ENCODE measurements at places on chromosomes 16 and 17.

GRCh38 chr17:48463526-48463925 is 33.5 kb upstream of the SKAP1 start:
- no peak for DNase-seq

GRCh38 chr17:32120141-32120540 is 22.2 kb upstream of the RHOT1 start:
- DNase-seq = no peak

- DNase-seq = no peak
Measured at GRCh38 chr16:19242987-19243575, 42.5 kb upstream of the CLEC19A start.

DNA sequence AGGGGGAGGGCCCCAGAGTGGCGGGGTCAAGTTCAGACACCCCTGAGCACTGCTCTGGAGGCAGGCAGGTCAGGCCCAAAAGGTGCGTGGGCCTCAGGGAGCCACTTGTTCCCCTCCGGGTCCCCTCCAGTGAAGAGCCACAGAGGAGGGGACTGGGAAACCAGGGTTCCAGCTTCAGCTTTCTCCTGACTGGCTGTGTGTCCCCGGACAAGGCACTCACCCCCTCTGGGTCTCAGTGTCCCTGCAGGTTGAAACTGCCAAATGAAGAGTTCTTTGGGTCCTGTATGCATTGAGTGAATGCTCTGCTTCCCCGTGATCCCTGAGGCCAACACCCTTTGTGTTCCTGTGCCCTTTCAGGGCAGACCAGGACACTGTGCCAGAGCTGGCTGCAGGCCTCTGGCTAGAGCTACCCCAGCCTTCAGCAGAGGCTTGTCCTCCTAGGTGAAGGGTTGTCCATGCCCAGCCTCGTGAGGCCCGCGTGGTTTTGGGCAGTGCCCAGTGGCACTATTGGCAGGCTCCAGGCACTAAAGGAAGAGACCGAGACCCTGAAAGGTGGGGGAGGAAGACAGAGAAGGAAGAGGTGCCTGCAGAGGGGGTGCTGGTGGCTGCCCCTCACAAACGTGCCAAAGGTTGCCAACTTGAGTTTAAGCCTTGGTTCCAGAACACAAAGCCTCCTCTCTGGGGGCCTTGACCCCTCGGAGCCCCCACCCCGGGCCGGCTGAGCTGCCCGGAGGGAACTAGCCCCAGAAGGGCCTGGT is 13.3 kb upstream of the WNT3 start:
- no peak for DNase-seq

DNA sequence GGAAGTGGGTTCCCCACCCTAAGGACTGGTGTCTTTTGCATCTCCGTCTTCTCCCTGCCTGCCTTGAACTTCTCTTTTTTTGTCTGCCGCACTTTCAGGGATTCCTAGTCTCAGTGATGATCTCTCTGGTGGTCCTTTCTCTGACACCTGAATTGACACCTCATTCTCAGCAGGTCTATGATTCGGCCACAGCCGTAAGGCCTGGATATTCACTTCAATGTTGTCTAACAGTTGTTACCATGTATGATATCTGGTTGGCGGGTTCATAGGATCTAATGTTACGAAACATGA is 25.1 kb upstream of the SLC47A1 start:
- DNase-seq = no peak

DNA sequence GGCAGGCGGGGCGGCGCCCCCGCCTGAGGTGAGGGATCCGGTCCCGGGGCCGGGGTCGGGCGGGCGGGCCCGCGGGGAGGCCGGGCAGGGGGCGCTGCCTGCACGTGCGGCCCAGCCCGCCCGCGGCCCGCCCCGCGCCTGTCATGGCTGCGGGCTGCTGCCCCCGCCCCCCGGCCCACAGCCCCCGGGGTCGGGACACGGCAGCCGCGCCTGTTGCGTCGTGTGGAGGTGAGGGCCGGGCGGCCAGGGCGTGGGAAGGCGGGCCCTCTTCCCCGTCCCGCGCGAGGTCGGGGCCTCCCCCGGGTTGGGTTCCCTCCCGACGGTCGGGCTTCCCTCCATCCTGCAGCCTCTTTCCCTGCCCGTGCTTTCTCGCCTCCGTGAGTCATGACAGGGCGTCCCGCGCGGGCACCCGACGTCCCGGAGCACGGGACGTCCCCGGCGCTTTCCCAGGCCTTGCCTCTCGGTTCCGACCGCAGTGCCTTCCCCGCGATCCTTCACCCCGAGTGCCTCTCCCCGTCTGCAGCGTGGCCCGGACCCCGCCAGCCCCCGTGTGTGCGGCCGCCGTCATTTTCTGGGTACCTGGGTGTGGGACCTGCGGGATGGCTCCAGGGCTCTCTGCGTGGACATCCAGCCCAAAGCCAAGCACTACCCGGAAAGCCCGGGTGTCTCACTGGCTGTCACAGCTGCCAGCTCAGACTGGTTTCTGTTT is 76.7 kb downstream of the CHD9 start:
- DNase-seq = peak; percentile 91

- no peak for DNase-seq
Measured at GRCh38 chr17:6497496-6498221, 53.4 kb downstream of the PIMREG start.

DNA sequence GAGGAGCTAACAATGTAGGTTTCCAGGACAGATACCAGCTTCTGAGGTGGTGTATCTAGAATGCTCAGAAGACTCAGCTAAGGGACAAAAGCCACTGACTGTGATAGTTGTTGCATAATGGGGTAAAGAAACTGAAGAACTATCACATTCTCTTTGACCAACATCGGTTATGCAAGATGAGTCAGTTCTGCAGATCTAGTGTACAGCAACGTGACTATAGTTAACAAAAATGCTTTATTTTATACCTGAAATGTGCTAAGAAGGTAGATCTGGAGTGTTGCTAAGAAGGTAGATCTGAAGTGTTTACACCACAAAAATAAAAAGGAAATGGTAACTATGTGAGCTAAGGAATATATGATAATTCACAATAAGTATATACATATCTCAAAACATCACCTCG is 2.5 kb downstream of the KRTAP9-6 start:
- no peak for DNase-seq

DNA sequence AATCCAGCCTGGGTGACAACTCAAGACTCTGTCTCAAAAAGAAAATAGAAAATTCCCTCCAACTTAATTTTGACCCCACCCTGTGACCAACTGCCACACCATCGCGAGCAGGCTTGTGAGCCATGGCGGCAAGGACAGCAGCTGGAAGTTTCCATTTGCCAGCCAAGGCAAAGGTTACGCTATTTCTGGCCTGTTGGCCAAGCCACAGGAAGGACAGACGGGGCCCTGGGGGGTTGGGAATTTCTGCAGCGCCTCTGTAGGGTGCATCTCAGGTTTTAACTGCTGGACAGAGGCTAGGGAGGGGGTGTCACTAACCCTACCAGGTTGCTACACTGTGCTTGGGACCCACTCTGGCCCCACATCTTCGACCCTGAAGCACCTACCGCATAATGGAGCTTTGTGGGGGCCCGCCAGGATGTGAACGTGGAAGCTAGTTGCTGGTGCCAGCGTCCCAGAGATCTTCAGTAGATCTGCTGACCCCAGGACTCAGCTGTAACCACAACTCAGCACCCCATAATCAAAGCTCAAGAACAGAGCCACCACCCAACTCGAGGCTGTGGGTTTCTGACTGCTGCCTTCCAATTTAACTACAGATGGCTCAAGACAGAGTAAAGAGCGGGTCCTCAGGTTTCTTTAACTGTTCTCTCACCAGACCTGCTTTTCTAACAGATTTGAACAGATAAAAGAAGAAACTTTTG is 10.9 kb downstream of the KIFC3 start:
- DNase-seq = no peak

GRCh38 chr17:38867968-38868816 is 1.7 kb upstream of the LASP1 start:
- peak; percentile 93 for DNase-seq

DNA sequence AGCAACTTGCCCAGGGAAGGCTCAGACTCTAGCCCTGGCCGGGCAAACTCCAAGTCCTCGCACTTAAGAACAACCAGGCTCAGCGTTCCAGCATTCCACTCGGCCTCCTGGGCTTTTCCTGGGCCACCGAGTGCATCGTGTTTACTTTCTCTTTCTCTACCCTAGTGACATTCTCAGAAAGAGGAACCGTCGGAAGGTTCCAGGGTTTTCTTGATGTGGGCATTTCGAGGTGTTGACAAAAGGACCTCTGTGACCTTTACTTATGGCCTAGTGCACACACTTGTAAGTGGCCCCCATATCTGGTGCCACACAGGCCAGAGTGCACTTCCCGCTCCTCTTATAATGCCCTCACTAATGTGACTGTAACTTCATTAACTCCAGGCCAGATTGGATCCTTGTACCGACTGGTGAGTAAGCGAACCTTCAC is 3.1 kb upstream of the BANP start:
- peak; percentile 47 for DNase-seq

DNA sequence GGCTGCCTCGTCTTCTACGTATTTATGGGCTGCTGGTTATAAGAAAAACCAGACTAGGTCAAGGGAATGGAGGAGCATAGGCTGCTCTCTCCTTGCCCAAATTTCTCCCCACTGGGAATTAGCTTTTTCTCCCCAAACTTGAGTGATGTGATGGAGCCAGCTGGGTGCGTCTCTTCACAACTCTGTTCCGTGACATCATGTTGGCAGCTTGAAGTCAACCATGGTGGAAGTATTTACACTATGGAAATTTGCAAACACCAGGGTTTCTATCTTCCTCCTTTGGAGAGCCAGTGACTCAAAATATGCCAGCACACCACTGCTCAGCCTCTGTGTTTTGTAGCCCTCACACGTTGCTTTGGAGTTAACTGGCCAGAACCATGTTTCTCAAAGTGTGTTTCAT is 78.1 kb downstream of the OR1D5 start:
- DNase-seq = no peak

DNA sequence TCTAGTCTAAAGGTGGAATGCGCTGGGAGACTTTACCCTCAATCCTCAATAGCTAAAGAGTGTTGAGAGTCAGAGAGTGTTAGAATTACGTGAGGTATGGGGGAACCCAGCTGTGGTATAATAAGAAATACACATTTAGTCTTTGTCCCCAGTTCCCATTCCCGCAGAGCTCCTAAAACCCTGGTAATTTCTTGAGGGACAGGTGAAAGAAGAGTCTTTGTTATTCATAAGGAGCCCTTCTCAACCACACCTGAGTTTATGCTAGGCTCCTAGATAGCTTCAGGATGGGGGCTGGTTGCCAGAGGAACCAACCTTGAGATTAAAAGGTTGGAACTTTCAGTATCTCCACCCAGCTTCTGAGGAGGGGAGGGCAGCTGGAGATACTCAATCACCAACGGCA is 5.8 kb downstream of the ZNF18 start:
- DNase-seq = no peak

DNA sequence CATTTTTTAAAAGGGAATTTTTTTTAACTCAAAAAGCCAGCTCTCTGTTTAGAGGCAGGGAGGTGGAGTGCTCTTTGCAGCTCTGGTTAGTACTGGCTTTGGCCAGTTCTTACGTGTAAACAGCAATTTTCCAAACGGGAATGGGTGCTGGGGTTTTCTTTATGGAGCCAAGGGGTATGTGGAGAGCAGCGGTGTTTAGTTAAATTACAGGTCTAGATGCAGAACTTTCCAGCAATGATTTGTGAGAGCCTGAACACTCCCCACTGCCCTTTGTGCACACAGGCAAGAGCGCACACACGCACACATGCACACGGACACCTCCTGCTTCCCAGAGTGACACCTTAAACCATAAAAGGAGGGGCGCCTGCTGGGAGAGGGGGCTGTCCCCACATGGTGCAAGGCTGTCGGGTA is 140.2 kb downstream of the MSI2 start:
- DNase-seq = no peak

GRCh38 chr16:14353340-14353739 is 276.7 kb downstream of the PARN start:
- DNase-seq = no peak

DNA sequence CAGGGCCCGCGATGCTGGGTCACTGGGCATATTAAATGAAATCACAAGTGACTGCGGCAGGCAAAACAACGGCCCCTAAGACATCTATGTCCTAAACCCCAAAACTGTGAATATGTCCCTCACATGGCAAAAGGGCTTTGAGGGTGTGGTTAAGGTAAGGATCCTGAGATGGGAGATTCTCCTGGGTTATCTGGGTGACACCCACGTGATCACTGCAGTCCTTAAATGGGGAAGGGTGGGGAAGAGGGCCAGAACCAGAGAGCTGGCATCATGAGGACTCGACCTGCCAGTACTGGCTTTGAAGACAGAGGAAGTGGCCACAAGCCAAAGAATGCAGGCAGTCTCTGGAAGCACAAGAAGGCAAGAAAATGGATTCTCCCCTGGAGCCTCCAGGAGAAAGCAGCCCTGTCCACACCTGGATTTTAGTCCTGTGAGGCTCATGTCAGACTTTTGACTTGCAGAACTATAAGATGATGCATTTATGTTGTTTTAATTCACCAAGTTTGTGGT is 12.5 kb downstream of the COTL1 start:
- DNase-seq = no peak

DNA sequence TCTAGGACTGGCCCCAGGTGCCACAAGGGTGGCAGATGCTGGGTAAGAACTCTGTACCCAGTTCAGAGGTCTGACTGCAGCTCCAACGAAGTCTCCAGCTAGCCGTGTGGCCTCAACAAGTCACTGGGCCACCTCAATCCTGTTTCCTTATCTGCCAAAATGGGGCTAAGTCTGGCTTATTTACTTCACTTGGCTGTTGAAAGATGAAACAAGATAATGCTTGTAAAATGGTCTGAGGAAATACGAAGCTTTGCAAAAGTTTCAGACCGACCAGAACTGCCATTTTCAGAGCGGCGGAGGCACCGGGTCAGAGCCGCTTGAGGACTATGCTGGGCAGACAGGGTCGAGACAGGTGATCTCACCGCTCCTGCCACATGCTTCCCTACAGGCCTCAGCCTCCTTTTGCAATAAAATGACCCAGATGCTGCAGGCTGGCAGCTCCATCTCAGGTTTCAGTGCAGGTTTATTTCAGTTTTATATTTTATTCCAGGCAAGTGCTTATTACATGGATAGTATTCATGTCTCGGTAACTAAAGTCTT is 17.2 kb downstream of the MNT start:
- DNase-seq = no peak

GRCh38 chr17:82269138-82269881 is 4.2 kb downstream of the CSNK1D start:
- DNase-seq = no peak

GRCh38 chr16:67024384-67025209 is 4.4 kb upstream of the CBFB start:
- peak; percentile 15 for DNase-seq

DNA sequence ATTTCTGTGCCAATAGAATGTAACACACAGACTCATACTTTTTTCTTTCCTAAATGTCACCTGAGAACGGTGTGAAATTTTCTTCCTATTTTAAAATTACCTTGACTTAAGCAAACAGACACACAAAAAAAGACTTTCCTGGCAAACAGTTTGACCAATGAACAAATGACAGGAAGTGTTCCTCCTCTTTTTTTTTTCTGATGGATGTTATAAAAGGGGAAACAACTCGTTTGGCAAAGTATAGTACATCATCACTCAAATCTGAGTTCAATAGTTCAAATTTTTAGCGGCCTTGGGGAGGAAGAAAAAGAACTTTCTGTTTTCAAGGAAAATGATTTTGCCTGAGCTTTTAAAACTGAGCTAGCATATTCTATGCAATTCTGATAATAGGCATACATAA is 19.8 kb downstream of the HS3ST3A1 start:
- DNase-seq = no peak

Data from posterior vena cava (tissue), 2 donors.